ENCODE measurements at places on chromosomes 5 and 9.

GRCh38 chr5:146016764-146017484, 80.5 kb downstream of the SH3RF2 start:
- no peak overlapping the region for H3K4me3 ChIP-seq
- no peak overlapping the region for H3K27ac ChIP-seq
- H3K36me3 ChIP-seq, result no peaks in the 10 kb centered on the region

DNA sequence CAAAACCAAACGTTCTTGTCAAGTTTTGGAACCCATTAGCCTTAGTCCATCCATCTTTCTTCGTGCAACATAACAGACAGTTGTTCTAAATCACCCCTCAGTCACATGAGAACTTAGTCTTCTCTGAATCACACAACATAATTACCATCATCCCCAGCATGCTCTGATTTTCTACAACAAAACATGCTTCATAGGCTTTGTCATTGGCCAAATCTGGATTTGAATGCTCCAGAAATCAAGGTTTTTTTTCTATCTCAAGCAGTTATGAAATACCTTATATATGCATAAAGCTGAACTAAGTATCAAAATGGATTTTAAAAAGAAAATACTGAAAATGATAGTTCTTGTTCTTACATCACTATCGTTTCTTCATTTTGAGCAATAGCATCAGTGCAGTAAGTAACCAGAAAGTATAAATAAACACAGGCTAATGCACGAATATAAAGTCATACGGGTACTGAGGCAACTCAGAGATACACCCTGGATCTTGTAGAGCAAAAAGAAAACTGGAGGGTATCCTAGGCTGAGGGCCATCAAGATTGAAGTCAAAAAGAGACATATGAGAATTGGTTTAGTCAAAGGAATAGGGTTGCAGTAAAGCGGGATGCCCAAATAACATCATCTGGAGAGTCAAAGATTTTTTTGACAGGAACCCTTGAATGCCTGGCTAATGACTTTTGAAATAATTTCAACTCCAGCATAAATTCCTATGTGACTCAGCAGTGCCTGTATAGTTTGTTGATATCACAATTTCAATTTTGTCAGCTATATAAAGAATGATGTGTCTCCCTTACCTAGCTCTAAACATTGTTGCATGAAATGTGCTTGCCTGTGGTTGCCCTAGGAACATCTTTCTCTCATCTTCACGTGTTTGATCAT, 164.7 kb downstream of the ADAMTSL1 start:
- H3K4me1 ChIP-seq, result no peaks in the 10 kb centered on the region
- DNase-seq, result peak; percentile 38

GRCh38 chr5:141777130-141777529, 95.1 kb upstream of the ARAP3 start:
- no peaks in the 10 kb centered on the region for H3K36me3 ChIP-seq
- no peak for DNase-seq
- no peak overlapping the region for H3K27ac ChIP-seq
- H3K27me3 ChIP-seq, result no peaks in the 10 kb centered on the region
- no peak overlapping the region for H3K4me3 ChIP-seq

DNA sequence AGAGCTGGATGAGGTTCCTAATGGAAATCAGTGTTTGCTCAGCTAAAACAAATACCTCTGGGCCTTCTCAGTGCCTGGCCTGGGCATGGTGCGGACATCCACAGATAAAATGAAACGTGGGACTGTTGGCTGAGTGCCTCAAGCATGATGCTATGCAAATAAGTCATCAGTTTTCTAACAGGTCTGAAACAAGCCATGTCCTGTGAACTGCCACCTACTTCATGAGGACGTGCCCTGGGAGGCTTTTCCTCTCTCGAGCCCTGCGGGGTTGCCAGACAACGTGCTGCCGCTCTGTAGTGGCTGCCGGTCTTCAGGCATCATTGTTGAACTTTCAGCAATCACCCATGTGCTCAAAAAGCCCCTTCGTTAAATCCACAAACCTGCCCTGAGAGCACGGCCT, 240.4 kb upstream of the IRX2 start:
- DNase-seq, result no peak
- H3K4me3 ChIP-seq, result no peak overlapping the region
- peaks cover 7% of the 10 kb centered on the region for H3K4me1 ChIP-seq
- H3K27ac ChIP-seq, result no peak overlapping the region

GRCh38 chr9:126838055-126838811, 22.2 kb upstream of the ZBTB34 start:
- no peak for DNase-seq
- H3K27ac ChIP-seq, result no peak overlapping the region
- peaks cover 2% of the 10 kb centered on the region for H3K4me1 ChIP-seq
- peaks cover 8% of the 10 kb centered on the region for H3K36me3 ChIP-seq
- H3K27me3 ChIP-seq, result no peaks in the 10 kb centered on the region
